Urinary bladder (tissue), 4 donors: ENCODE measurements at places on chromosomes 4 and X. TPM values are rescaled to one million over a fixed set of nuclear protein-coding genes. Genes with fewer than 3 reads are reported as not detected.
A peak's percentile ranks its signal among the peaks of the same experiment; 100 is the strongest.

DIPK2B gene
- total RNA-seq: 18.3 TPM

GLA gene
- total RNA-seq: 21.3 TPM

GIMD1 gene
- not detected for total RNA-seq

NSUN7 gene
- 9.0 TPM for total RNA-seq

ENOX2 gene
- total RNA-seq: 12.5 TPM

BEX1 gene
- total RNA-seq: 3.5 TPM

- DNase-seq: no peak
Measured at GRCh38 chrX:21993265-21993664, 38.9 kb upstream of the PHEX start.

- DNase-seq: no peak
Measured at GRCh38 chr4:40311811-40312346, 23.3 kb upstream of the CHRNA9 start.

- DNase-seq: no peak
Measured at GRCh38 chr4:57490520-57491255, 380.5 kb upstream of the IGFBP7 start.

- DNase-seq: no peak
Measured at GRCh38 chrX:110569506-110569905, 210.9 kb downstream of the RTL9 start.

- no peak for DNase-seq
Measured at GRCh38 chr4:95249426-95250021, 299.2 kb downstream of the UNC5C start.

DNA sequence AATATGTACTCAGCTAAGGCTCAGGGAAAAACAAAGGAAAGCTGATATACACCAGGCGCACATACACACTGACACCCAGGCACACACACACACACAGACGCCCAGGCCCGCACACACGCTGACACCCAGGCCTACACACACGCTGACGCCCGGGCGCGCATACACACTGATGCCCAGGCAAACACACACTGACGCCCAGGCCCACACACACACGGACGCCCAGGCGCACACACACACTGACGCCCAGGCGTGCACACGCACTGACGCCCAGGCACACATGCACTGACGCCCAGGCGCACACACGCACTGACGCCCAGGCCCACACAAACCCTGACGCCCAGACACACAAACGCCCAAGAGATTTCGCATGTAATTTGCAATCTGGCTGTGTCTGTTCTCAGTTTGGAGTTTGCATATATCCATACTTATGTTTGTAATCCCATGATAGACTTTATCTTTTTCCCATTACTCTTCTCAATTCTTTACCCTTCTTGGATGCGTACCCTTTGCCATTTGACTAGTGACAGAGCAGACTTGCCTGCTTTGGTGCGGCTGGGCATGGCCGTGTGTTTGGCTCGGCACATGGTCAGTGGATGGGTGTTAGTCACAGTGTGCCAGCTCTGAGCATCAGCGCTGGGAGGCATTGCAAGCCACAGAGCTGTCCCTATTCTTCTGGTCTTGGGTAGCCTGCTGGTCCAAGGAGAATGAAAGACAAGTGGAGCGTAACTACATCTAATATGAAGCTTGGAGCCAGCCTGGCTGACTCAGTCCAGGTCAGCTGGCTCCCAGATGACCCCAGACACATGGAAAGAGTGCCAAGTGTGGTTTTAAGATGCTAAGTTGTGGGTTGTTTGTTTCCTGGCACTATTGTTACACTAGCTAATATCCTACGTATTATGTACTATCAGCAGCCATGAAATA lies 632.4 kb upstream of the ZFP42 start:
- DNase-seq: no peak

DNA sequence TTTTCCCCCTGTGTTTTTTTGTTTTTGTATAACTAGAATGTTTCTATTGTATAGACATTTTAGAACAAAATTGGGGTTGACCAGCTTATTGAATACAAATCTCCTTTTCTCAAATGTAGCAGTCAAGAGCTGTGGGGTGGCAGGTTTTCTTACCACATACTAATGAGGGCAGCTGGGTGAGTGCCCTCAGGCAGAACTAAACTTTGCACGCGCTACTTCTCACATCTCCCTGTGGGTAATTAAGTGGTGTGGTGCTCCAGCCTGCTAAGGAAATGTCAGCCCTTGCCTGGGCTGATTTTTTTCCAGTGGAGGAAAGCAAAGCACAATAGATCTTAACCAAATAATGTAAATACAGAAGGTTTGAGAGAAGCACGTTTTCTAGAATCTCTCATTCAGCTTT lies 717.6 kb upstream of the TENM3 start:
- no peak for DNase-seq

- no peak for DNase-seq
Measured at GRCh38 chr4:148704291-148704690, 262.1 kb upstream of the NR3C2 start.

- no peak for DNase-seq
Measured at GRCh38 chr4:45293335-45293734, 567.0 kb upstream of the GNPDA2 start.

DNA sequence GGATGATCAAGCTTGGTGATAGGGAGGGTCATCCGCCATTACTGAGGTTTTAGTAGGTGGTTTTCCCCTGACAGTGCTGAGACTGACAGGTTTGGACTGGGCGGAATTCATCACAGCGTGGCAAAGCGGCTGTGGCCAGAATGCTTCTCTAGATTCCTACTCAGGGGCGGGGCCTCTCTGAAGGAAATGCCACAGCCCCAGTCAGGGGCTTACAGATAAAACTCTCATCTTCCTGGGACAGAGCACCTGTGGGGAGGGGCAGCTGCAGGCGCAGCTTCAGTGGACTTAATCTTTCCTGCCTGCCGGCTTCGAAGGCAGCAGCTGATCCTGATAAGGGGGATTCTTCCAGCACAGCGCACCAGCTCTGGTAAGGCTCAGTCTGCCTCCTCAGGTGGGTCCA lies 316.7 kb downstream of the RPA4 start:
- DNase-seq: no peak

GRCh38 chr4:89000844-89001360 lies 56.1 kb downstream of the FAM13A start:
- DNase-seq: no peak

- no peak for DNase-seq
Measured at GRCh38 chr4:147960971-147961370, 229.1 kb downstream of the ARHGAP10 start.

DNA sequence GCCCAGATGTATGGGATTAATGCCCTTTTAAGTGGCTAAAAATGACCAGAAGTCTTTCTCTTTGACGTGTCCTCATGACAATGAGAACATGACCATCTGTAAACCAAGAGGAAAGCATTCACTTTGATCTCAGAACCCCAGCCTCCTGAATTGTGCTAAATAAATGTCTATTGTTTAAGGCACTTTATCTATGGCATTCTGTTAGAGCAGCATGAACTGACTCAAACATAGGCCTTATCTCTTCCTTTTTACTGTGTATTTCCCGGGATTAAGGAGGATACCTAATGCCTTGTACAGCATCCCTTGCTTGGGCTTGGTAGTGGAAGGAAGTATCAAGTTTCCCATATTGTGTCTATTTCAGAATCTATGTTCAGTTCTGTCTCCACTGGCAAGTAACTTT lies 47.2 kb upstream of the HS3ST1 start:
- DNase-seq: no peak

DNA sequence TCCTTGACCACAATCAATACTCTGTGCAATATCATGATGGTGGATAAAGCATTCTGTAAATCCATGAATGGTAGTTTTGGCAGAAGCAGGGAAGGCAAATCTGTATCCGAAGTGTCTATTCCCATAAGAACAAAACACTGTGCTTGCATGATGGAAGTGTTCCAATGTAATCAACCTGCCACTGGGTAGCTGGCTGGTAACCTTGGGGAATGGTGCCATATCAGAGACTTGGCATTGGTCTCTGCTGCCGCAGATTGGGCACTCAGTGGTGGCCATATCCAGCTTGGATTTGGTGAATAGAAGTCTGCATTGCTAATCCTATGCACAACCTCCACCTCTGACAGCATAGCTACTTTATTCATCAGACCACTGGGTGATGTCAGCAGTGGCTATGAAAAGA lies 114.3 kb upstream of the EMCN start:
- DNase-seq: no peak

DNA sequence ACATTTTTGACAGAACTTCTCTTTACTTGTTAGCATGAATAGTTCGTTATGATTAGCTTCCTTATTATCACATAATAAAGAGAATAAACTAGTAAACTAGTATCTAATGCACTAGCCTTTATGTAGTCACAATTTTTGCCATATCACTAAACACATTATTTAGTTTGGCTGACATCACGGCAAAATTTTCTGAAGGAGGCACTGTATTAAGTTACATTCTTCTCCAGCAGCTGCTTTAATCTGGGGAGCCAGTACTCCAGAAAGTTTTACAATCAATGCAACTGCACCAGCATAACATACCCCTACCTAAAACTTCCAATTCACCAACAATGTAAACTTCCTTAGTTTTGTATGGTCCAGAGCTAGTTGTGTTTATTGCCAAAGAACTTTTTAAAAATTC lies 87.8 kb downstream of the FIP1L1 start:
- no peak for DNase-seq

GRCh38 chr4:119984996-119985395 lies 81.7 kb downstream of the MAD2L1 start:
- DNase-seq: no peak

DNA sequence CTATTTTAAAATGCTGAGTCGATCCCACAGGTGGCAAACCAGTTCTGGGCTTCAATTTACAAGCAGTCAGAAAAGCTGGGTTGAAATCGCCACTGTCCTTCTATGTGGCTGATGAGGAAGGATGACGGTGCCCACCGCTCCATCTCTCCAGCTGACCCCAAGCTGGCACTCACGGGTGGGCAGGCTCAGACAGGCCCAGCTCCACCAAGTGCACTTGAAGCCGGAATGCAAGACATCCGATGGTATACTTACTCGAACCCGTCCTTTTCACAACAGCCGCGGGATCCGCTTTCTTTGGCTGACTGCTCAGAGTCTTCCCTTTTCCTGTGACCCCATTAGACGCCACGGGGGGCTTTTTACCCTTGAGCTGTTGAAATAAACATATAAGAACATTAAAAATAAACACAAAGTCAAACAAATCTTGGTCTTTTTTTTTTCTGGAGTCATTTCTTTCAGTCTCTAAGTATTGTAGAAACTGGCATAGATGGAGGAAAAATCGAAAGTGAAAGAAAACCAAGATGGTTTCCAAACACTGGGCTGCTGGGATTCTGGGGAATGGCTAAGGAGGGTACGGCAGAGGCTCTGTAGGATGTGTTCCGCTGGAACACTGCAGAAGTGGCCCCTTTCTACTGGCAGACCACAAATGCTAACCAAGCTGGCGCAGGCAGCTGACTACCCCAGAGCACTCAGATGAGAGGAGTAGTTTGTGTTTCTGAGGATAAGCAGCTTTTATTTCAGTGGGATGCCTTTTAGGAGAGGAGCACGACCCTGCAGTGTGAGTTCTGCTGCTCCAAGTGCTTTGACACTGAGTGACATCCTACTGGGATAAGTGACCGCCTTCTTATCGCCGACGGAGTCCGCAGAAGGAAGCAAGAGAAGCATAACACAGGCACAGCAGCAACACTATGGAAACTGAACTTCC lies 160.9 kb downstream of the AFAP1 start:
- no peak for DNase-seq

DNA sequence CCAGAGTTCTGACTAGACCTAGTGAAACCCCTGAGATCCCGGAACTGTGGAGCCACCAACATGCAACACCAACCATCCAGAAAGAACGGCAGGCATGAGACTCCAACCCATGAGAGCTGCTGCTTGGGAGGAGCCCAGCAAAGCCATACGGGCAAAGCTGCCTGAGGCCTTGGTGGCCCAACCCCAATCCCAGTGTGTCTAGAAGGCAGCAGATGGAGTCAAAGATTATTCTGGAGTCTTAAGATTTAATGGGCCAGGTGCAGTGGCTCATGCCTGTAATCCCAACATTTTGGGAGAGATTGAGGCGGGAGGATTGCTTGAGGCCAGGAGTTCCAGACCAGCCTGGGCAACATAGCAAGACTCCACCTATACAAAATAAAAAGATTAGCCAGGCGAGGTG lies 49.2 kb upstream of the PDK3 start:
- no peak for DNase-seq

- peak; percentile 0 for DNase-seq
Measured at GRCh38 chrX:63754136-63754859, 30.7 kb downstream of the ARHGEF9 start.

GRCh38 chr4:151679231-151679630 lies 81.6 kb downstream of the GATB start:
- no peak for DNase-seq

DNA sequence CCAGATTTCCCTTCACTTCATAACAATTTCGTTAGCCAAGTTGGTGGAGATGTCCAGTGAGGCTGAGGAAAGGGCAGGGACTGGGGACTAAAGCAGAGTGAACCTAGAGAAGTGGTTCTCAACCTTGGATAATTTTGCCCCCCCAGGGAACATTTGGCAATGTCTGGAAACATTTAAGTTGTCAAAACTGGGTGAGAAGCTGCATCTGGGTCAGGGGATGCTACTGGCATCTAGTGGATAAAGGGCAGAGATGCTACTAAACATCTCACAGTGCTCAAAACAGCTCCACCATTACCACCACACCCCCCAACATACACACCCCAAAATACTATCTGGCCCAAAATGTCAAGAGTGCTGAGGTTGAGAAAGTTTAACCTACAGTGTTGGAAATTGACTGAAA lies 32.0 kb upstream of the FGF16 start:
- no peak for DNase-seq

- DNase-seq: no peak
Measured at GRCh38 chrX:18883234-18883960, 100.5 kb downstream of the PHKA2 start.

- no peak for DNase-seq
Measured at GRCh38 chrX:68424719-68425118, 8.6 kb downstream of the OPHN1 start.

DNA sequence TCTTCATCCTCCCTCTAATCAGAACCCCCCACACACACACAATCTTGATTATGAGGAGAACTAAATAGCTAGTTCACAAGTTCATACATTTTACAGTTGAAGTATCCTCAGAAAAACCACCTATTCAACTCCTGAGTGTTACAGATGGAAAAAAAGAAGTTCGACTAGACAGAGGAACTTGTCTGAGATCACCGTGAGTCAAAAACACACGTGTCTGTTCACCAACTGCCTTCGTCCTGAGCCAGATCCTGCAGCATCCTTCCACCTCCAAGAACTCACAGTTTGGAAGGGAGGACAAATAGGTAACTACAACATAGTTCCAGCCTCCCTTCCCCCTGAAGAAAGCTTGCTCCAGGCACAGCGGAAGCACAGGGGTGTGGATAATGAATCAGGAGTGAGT lies 19.0 kb upstream of the IRAK1 start:
- no peak for DNase-seq

- DNase-seq: no peak
Measured at GRCh38 chr4:108171339-108172230, 2.9 kb upstream of the LEF1 start.

GRCh38 chr4:11376146-11376545 lies 52.5 kb downstream of the HS3ST1 start:
- DNase-seq: no peak

DNA sequence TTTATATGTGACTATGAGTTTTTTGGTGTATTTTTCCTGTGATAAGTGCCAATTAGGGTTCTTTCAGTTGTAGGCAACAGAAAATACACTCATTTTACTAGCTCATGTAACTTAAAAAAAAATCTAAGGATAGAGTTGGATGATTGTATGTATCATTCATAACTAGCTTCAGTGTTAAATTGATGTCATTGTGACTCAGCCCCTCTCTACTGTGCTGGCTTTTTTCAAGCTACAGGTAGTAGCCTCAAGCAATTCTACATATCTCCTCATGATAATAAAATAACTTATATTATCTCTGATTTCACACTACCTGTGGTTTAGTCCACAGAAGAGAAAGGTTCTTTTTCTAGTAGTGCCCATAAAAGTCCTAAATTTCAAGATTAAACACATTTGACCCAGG lies 11.9 kb downstream of the WDR17 start:
- DNase-seq: no peak

- DNase-seq: no peak
Measured at GRCh38 chr4:26326791-26327190, 6.0 kb downstream of the RBPJ start.
